ENCODE measurements at places on chromosomes 6 and 20. TPM values are rescaled to one million over a fixed set of nuclear protein-coding genes. Genes with fewer than 3 reads are reported as not detected.

DNA sequence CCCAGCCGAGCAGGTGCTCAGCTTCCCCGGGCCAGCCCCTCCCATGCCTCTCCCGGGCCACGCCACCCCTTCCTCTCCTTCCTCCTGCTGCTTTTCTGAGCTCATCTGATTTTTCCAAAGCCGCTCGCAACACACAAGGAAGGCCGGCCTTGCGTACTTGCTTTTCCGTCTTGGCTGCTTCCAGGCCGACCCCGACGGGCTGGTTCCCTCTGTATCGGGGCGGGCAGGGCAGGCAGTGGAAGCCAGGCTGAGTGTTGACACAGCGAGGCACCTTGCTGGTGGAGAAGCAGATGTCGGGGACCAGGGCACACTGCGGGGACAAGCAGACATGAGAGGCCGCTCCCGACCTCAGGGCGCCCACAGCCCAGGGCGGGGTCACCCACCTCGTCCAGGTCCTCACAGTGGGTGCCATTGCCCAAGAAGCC lies 21.1 kb downstream of the THBS2 start:
- DNase-seq = no peak

DNA sequence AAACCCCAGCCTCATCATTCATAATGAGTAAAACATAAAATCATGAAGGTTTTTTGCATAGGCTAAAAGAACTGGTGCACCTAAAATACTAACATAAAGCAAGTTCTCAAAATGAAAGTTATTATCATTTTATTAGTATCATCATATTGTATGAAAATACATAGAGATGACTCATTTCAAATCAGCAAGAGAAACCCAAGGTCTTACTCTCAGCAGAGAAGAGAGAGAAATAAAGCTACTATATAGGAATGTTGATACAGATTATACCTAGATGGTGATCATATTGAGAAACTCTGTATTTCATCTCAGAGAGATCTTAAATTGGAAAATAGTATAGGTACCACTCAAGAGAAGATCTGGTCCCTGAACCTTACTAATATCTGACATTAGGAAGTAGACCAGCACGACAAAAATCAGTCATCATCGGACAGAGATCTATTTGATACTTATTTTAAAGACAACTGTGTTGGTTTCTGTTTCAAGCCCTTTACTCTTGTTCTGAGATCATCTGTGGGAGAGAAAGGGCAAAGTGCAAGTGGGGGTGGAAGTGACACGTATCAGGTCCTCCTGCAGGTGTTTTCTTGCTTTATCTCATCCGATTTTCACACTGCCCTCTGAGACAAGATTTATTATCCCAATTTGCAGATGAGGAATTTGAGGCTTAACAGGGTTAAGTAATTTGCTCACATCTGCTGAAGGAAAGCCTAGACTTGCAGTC lies 532.3 kb downstream of the MAFB start:
- DNase-seq = no peak

GRCh38 chr6:25103603-25104002 lies 167.8 kb upstream of the RIPOR2 start:
- no peak for DNase-seq

DNA sequence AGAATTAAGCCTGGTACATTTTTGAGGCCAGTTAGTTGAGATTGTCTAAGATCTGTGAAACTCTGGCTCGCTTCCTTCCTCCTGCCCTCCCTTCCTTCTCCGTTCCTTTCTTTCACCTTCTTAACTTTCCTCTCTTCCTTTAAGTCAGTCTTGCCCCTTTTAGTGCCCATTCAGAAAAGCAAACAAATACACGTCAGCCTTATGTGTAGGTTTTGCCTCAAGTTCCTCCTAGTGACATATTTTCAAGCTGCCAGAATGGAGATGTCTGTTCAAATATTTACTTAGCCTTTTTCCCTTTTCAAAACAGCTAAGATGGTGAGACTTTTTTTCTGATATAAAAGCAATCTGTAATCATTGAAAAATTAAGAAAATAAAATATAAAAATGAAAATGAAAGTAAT lies 178.4 kb downstream of the FARS2 start:
- DNase-seq = no peak

The HLA-DQA2 gene
- total RNA-seq = not detected

The C6orf52 gene
- not detected for total RNA-seq

The EPPIN gene
- not detected for total RNA-seq

- DNase-seq = no peak
These were observed 5.4 kb upstream of the MAPK13 start for GRCh38 chr6:36124881-36125280.

DNA sequence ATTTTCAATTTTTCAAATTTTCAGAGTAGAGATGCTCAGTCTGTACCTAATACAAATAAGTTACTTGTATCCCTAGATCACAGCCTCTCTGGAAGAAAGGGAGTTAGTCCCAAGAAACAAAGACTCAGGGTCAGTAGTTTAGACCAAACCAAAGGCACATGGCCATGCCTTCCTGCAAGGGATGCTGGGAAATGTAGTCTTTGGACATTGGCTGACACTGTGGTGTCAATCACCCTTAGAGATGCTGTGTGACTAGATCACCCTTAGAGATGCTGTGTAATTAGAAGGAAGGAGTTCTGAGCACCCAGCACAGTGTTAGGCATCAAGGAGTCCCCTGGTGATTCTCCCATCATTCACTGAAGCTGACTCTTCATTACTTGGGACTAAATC lies 202.1 kb downstream of the NFATC2 start:
- no peak for DNase-seq

GRCh38 chr6:22147921-22148776 lies 148.7 kb downstream of the PRL start:
- DNase-seq = peak; percentile 72

GRCh38 chr6:39847221-39847620 lies 55.0 kb downstream of the DAAM2 start:
- DNase-seq = peak; percentile 15

DNA sequence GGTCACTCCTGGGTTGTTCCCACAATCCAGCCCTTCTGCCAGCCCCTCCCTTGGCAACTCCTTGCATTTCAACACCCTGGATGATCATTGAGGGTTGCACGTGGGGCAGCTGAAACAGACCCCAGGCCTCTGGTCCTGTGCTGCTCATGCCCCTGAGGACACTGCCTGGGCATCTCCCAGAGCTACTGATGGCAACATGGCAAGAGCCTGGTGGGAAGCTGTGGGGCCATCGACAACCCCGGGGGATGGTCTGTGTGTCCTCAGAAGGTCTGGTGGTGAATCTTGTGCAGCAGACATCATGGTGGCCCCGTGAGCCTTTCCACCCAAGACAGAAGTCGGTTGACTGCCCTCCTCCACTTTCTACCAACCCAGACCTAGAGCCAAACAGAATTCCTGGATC lies 4.9 kb upstream of the ANGPT4 start:
- DNase-seq = no peak

Data from fibroblast of the aortic adventitia (primary cell).